CD4-positive, alpha-beta T cell (primary cell): ENCODE measurements at places on chromosomes 12 and 14. TPM values are rescaled to one million over a fixed set of nuclear protein-coding genes. Genes with fewer than 3 reads are reported as not detected.
A peak's percentile ranks its signal among the peaks of the same experiment; 100 is the strongest.

GRCh38 chr14:100608586-100609330, 21.5 kb upstream of the BEGAIN start:
- no peak for DNase-seq
- H3K36me3 ChIP-seq = no peaks in the 10 kb centered on the region
- H3K4me1 ChIP-seq = no peaks in the 10 kb centered on the region
- no peaks in the 10 kb centered on the region for H3K27me3 ChIP-seq
- no peak overlapping the region for H3K27ac ChIP-seq

DNA sequence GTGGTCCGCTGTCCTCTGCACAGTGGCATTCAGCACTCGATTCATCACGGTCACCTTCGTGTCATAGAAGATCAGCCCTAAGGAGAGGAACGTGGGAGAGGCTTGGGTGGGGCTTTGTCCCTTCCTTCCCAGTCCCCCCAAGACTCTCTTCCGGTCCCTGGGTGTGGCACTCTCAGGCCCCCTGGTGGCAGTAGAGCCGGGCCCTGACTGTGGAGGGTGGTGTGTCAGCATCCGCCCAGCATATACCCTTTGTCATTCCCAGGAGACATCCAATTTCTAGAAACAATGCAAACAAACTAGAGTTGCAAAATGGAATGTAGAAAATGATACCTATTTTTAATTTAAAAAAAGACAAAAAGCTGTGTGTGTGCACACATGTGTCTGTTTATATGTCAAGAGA, 45.0 kb downstream of the TRAFD1 start:
- H3K36me3 ChIP-seq = peaks cover 30% of the 10 kb centered on the region
- no peak for DNase-seq
- H3K4me3 ChIP-seq = no peak overlapping the region
- H3K4me1 ChIP-seq = no peaks in the 10 kb centered on the region
- H3K27me3 ChIP-seq = no peaks in the 10 kb centered on the region

GRCh38 chr12:14694970-14695369, 1.4 kb downstream of the GUCY2C start:
- DNase-seq = no peak
- no peak overlapping the region for H3K4me3 ChIP-seq
- H3K4me1 ChIP-seq = no peaks in the 10 kb centered on the region
- no peak overlapping the region for H3K27ac ChIP-seq
- H3K36me3 ChIP-seq = no peaks in the 10 kb centered on the region
- no peaks in the 10 kb centered on the region for H3K27me3 ChIP-seq

- peaks cover 22% of the 10 kb centered on the region for H3K36me3 ChIP-seq
- H3K27ac ChIP-seq = peak overlapping the region; percentile 92
- no peaks in the 10 kb centered on the region for H3K27me3 ChIP-seq
Observed at GRCh38 chr12:123634142-123634561, 523 bp downstream of the GTF2H3 start.

DNA sequence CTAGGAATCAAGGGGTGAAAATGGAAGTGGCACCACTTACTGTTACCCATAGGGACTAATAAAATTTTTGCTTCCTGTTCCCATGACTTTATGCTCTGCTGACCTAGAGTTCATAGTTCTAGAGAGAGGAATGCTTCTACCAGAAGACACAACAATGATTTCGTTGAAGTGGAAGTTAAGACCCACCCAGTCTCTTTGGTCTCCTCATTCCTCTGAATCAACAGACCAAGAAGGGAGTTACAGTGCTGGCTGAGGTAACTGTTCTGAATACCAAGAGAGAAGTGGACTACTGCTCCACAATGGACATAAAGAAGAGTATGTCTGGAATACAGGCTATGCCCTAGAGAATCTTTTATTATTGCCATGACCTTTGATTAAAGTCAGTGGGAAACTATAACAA, 23.5 kb upstream of the DYRK2 start:
- H3K27ac ChIP-seq = no peak overlapping the region

DNA sequence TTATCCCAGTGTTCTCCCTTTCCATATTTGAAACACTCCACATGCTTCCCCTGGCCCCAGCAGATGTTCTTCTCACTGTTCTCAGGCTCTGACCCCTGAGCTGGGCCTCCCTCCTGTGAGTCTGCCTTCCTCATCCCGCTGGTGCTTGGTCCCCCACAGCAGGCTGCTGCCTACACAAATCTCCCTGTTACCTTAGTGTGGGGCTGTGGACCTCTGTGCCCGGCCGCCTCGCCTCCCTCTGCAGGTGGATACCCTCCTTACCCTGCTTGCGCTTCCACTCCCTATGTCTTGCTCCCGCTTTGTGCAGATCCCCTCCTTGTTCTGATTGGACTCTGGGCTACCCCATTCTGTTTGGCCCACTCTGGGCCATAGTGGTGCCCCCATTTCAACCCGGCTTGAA, 6.9 kb downstream of the DERA start:
- H3K27ac ChIP-seq = no peak overlapping the region
- H3K4me1 ChIP-seq = no peaks in the 10 kb centered on the region
- H3K36me3 ChIP-seq = no peaks in the 10 kb centered on the region
- DNase-seq = no peak
- H3K4me3 ChIP-seq = no peak overlapping the region

DNA sequence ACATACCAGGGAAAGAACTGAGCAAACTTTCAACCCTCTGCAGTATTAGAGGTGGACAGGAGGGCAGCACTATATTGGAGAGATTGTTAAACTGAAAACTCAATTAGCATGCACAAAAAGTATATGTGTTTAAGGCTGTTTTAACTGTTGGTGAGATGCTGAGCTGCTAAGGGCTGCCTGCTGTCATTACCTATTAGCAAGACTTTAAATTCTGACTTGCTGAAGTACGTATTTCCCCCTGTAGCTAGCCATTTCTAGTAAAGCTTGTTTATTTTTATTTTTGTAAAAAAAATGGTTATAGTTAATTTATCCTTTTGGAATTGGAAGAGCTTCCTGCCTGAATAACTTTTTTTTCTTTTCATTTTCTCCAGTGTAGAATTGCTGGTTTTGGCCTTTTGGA, 92.2 kb downstream of the CACNA1C start:
- H3K27me3 ChIP-seq = no peaks in the 10 kb centered on the region
- no peak for DNase-seq
- H3K4me3 ChIP-seq = no peak overlapping the region

- H3K4me1 ChIP-seq = no peaks in the 10 kb centered on the region
- no peak for DNase-seq
- no peak overlapping the region for H3K27ac ChIP-seq
Observed at GRCh38 chr12:52806821-52807543, 6.9 kb downstream of the KRT4 start.

DNA sequence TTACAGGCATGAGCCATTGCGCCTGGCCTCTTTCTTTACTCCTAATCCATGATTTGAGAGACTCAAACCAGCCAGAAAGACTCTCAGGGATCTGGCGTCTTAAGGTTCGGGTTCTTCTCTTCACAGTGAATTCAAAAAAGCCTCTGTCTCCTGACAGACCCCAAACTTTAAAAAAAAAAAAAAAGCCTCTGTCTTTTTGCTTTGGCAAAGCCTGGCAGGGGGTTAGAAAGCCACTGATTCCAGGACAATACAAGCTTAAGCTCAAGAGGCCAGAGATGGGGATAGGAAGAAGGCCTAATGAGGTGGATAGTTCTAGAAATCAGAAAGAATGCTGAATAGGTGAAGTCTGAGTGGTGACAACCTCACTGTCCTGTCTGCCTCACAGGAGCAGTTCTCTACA, 8.8 kb downstream of the NRIP2 start:
- H3K27ac ChIP-seq = no peak overlapping the region
- H3K36me3 ChIP-seq = peaks cover 76% of the 10 kb centered on the region
- no peaks in the 10 kb centered on the region for H3K4me1 ChIP-seq

GRCh38 chr14:30211326-30211725, 283.7 kb upstream of the PRKD1 start:
- no peaks in the 10 kb centered on the region for H3K4me1 ChIP-seq
- H3K4me3 ChIP-seq = no peak overlapping the region
- no peaks in the 10 kb centered on the region for H3K36me3 ChIP-seq
- H3K27ac ChIP-seq = no peak overlapping the region
- DNase-seq = no peak

GRCh38 chr14:56170877-56171422, 52.7 kb downstream of the PELI2 start:
- H3K27me3 ChIP-seq = no peaks in the 10 kb centered on the region
- no peak overlapping the region for H3K4me3 ChIP-seq
- no peak overlapping the region for H3K27ac ChIP-seq
- DNase-seq = no peak
- H3K4me1 ChIP-seq = peaks cover 33% of the 10 kb centered on the region

- no peaks in the 10 kb centered on the region for H3K4me1 ChIP-seq
- H3K27me3 ChIP-seq = peaks cover 5% of the 10 kb centered on the region
- H3K4me3 ChIP-seq = no peak overlapping the region
- no peaks in the 10 kb centered on the region for H3K36me3 ChIP-seq
- no peak for DNase-seq
Observed at GRCh38 chr14:95068521-95068920, 88.8 kb downstream of the DICER1 start.

GRCh38 chr14:51547260-51547659, 104.5 kb upstream of the FRMD6 start:
- H3K27ac ChIP-seq = no peak overlapping the region
- no peak overlapping the region for H3K4me3 ChIP-seq
- DNase-seq = no peak
- H3K27me3 ChIP-seq = no peaks in the 10 kb centered on the region
- no peaks in the 10 kb centered on the region for H3K36me3 ChIP-seq

GRCh38 chr14:26190646-26191045, 407.2 kb downstream of the NOVA1 start:
- H3K4me3 ChIP-seq = no peak overlapping the region
- H3K27ac ChIP-seq = no peak overlapping the region
- H3K36me3 ChIP-seq = no peaks in the 10 kb centered on the region
- H3K27me3 ChIP-seq = no peaks in the 10 kb centered on the region
- no peak for DNase-seq
- no peaks in the 10 kb centered on the region for H3K4me1 ChIP-seq

- H3K4me3 ChIP-seq = no peak overlapping the region
- no peaks in the 10 kb centered on the region for H3K36me3 ChIP-seq
- DNase-seq = no peak
- H3K27ac ChIP-seq = no peak overlapping the region
Observed at GRCh38 chr12:90970911-90971310, 15.9 kb upstream of the CCER1 start.

- no peak overlapping the region for H3K4me3 ChIP-seq
- no peaks in the 10 kb centered on the region for H3K27me3 ChIP-seq
- no peaks in the 10 kb centered on the region for H3K4me1 ChIP-seq
- H3K27ac ChIP-seq = no peak overlapping the region
- DNase-seq = no peak
- H3K36me3 ChIP-seq = no peaks in the 10 kb centered on the region
Observed at GRCh38 chr12:25925064-25925463, 33.4 kb upstream of the RASSF8 start.

GRCh38 chr12:119432949-119433348, 98.4 kb downstream of the CCDC60 start:
- no peak overlapping the region for H3K4me3 ChIP-seq
- H3K36me3 ChIP-seq = no peaks in the 10 kb centered on the region
- no peak for DNase-seq
- H3K27ac ChIP-seq = no peak overlapping the region
- H3K27me3 ChIP-seq = peaks cover 4% of the 10 kb centered on the region

EML5 gene
- total RNA-seq = 2.8 TPM

KERA gene
- not detected for total RNA-seq

FLRT2 gene
- not detected for total RNA-seq

TMEM132D gene
- not detected for total RNA-seq

OLR1 gene
- total RNA-seq = not detected

CCDC38 gene
- 0.11 TPM for total RNA-seq

STON2 gene
- total RNA-seq = not detected

PRPH gene
- not detected for total RNA-seq

EPYC gene
- total RNA-seq = not detected
